ENCODE measurements at places on chromosomes 7 and 10.

DNA sequence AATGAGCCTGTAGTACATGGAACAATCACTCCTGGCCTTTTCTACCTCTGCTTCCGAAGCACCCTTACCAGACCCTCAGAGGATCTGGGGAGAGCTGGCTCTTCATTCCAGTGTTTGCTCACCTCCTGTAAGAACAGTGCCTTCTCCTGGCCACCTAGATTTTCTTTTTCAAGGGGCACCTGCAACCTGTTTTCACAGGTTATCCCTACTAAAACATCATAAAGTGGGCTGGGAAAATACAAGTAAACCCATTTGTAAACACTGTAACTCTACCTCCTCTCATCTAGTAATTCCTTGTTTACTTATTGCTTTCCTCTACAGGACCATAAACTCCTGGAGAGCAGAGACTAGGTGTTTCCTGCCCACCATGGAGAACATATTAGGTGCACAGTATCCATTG, 1.1 kb downstream of the PIK3AP1 start:
- DNase-seq = no peak

GRCh38 chr7:151512353-151512752, 7.3 kb downstream of the RHEB start:
- no peak for DNase-seq

- DNase-seq = no peak
Measured at GRCh38 chr7:73833251-73833919, 2.6 kb downstream of the CLDN4 start.

GRCh38 chr10:35422228-35422627, 85.9 kb downstream of the CCNY start:
- no peak for DNase-seq

DNA sequence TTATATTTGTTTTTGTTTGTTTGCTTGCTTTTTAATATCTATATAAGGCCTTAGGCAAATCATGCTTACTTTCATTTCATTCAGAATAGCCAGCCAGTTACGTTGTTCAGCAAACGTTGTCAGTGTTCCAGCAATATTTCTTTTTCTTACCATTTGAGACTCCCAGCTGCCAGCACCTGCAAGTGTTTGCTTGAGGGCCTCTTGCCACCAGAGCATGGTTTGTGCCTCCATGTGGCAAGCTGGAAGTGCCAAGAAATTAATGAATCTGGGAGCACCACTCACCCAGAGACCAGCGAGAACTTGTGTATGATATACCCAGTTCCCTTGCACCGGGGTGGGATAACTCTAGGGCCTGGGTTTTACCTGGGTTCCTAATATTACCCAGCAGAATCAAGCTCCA, 177.1 kb upstream of the CSTF2T start:
- DNase-seq = no peak

- no peak for DNase-seq
Measured at GRCh38 chr10:58554316-58554715, 41.6 kb downstream of the BICC1 start.

GRCh38 chr10:89942217-89942616, 240.8 kb downstream of the KIF20B start:
- no peak for DNase-seq

DNA sequence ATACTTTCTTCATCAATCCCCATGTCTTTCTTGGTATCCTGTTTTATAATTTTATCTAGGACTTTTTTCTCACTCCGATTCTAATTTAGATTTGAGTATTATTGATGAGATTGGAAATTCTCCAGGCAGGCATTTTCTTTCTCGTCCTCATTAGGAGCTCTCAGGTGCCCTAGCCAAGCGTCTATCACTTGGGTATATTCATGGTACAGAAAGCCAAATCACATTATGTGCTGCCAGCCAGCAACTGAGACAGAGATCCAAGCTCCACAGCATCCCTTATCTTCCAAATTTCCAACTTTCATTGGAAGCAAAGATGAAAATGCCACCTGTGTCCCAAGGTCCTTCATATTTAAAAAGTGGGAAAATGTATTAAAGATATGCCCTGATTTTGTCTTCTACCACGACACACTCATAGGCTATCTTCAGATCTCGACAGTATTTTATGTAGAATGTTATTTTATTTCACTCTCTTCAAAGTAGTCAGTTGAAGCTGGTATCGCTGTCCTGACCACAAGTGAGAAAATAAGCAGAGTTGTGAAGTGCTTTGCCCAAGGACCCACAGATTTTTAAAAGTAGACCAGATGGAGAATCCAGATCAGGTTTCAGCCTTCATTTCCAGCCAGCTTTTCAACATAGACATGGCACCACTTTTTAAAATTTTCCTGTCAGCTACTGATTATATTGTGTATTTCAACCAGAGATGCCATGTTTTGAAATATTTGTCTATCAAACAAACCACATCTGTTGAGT, 773.4 kb downstream of the CNTNAP2 start:
- no peak for DNase-seq

GRCh38 chr7:19852192-19852591, 78.8 kb upstream of the TMEM196 start:
- DNase-seq = no peak

GRCh38 chr10:33749067-33749735, 414.7 kb upstream of the NRP1 start:
- no peak for DNase-seq

DNA sequence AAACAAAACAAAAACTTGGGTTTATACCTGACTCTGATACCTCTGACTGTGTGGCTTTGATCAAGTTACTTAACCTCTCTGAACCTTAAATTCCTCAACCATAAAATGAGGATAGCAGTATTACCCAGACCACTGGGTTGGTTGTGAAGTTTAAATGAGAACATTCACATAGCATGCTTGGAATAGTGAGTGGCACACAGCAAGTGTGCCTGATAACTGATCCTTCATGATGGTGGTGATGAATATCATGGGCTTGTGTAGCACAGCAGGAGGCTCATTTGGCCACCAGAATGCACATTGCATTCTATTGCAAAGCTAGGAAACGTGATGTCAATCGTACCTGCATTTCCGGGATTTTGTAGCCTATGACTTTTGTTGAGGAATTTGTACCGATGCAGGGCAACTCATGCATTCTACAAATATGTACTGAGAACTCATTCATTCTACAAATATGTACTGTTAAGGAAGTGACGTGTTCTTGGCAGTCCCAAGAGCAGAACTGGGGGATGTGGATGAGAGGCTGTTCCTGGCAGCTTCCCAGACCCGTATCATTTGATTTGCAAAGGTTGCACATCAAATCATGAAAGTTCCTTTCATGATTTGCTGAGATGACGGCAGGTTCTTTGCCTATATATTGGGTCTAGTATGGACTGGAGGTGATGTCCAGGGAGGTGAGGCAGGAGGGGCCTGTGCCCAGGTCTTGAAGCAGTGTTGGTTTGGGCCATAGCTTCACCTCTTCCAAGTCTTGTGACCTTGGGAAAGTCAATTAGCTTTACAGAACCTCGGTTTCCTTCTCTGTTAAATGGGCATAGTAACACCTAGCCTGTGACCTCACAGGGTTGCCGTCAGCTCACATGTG, 94.6 kb upstream of the SMNDC1 start:
- peak; percentile 88 for DNase-seq

DNA sequence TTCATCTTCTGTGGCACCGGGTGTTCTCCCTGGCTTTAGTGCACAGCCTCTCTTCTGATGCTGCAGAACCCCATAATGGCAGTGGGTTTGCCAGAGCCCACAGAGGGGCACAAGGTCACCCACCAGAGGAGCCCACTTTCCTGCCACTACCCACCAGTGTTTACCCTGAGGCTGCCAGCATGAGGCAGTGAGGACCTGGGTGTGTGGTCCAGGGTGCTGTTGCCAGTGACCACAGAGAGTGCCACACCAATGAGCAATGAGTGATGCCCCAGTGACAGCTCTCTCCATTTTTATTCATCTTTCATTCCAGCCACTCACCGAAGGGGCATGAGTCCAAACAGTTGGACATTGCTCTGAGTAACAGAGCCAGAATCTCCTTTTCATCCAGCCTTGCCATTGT, 34.8 kb downstream of the MTURN start:
- no peak for DNase-seq

DNA sequence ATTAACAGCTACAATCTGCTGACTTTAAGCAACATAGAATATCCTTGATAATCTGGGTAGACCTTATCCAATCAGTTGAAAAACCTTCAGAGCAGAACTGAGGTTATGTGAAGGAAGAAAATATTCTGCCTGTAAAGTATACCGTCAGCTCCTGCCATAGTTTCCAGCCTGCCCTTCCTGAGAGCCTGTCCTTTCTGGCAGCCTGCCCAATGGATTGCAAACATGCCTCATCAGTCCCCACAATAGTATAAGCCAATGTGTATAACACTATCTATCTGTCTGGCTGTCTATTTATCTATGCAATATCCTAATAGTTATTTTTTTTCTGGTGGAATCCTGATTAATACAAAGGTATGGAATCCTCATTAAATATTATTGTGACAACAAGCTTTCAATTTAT, 489.2 kb upstream of the KCND2 start:
- no peak for DNase-seq

DNA sequence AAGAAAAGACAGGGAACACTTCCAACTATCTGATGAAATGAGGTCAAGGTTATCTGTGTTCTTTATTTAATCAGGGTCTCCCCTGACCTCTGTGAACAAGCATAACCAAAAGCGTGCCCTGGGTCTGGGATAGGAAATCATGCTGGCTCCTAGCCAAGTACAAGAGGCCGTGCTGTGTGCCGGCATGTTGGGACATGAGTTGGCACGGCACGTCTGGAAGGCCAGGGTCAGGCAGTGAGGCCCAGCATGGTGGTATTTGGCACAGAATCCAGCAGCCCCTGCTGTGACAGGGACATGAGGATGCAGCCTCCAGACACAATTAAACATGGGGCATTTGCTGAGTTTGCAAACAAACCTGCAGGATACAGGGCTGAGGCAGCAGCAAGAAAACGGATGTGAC, 320.4 kb downstream of the PLXNA4 start:
- no peak for DNase-seq

- DNase-seq = no peak
Measured at GRCh38 chr7:148397551-148397950, 193.0 kb upstream of the C7orf33 start.

DNA sequence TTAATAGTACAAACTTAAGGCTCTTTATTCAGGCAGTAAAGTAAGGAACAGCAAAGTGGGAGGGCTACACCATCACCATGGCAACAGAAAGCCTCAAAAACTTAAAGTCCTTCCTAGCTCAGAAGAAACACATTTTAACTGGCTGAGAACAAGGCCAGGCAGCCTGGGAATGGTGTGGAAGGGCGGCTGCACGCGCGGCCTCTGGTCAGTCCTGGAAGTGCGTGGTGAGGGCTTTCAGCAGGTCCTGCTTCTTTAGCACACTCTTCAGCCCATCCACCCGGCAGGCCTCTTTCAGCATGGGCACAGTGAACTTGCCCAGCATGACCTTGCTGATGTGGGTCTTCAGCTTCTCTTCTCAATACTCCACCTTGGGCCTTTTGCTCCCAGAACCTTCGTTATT, 133.0 kb downstream of the CYP26A1 start:
- DNase-seq = no peak
